ENCODE measurements at places on chromosomes 7 and 10. TPM values are rescaled to one million over a fixed set of nuclear protein-coding genes. Genes with fewer than 3 reads are reported as not detected.

FAM149B1 gene
- 11.9 TPM for total RNA-seq

AKR1D1 gene
- total RNA-seq: not detected

ITPRID1 gene
- total RNA-seq: not detected

FAM204A gene
- 71.1 TPM for total RNA-seq

ELN gene
- total RNA-seq: 0.06 TPM

NPFFR1 gene
- total RNA-seq: not detected

BMPR1A gene
- total RNA-seq: 19.5 TPM

FAM221A gene
- total RNA-seq: 6.5 TPM
